ENCODE measurements at places on chromosomes 1 and 21.

DNA sequence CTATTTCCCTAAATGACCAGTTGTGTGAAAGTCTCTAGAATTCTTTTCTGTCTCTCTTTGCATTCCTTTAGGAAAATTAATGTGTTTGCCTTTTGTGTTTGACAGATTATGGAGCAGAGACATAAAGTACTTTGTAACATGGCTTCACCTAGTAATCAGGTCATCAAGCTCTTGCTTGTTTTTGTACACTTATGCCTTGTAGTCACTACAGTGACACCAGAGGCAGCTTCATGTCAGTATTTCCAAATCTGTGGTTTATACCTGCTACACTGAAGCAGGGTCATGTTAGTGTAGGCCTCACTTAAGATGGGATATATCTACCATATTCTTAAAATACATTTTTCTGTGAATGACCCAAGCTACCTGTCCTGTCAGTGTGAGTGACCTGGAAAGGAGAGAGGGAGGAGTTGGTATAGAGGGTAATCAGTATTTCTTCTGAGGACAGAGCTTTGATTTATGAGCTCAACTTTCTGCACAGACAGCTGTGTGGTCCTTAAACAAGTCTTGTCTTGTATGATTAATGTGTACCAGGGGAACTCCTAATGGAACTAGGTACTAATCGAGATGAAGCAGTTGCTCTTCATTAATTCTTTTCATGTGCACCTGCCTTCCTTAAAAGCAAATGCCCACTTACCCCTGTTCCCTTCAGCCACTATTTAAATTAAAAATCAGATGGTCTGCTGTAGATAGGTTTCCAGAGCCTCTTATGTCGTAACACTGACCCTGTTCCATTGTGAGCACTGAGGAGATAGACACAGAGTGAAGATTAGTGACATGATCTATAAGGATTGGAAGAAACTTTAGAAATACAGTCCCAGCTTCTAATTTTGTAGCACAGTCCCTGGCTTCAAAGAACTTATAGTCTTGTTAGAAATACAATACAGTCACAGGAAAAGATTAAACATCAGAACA lies 45.7 kb downstream of the MACO1 start:
- no peak for DNase-seq

GRCh38 chr1:68140536-68140935 lies 90.1 kb upstream of the DIRAS3 start:
- DNase-seq = no peak

- no peak for DNase-seq
Measured at GRCh38 chr1:55179177-55179835, 35.9 kb downstream of the USP24 start.

DNA sequence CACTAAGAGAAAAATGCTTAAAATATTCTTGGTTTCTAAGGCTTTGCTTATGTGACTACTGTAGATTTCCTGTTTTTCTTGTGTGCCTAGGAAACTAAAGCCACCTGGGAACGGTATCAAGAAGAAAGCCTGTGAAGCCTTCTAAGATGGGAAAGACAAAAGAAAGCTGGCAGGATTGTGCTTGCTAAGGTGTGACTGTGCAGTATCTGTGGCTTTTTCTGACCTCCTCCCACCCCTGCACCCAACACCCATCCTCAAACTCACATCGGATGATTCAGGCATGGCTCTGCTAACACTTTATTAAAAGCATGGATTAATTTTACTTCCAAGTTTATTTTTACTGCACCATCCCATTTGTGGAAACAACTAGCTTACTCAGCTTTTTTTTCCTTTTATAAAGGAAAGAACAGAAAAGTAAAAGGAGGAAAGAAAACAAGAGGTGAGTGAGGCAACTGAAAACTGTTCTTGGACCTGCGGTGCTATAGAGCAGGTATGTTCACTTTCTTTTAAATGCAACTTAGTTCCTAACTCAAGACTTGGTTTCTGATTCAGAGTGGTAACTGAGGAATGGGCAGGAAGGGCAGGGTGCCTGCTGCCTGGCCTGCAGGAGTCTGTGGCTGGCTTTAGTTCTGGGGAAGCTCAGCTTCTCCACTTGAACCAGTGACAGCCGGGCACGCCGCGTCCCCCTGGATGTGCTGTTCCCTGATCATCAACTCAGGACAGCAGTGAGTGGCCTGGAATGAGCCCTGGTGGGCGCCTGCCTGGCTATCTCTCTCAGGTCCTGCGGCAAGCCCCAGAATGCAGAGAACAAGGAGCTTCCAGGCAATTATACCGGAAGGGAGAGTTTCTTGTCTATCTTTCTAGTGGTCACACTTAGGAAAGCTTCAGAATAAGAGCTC lies at the start of gene GBP6:
Gene GBP6, plus strand, starts transcription at position 422 of the 899 bp plus-strand sequence. CDS start 4,493 bp downstream, outside the sequence.
- no peak for DNase-seq

DNA sequence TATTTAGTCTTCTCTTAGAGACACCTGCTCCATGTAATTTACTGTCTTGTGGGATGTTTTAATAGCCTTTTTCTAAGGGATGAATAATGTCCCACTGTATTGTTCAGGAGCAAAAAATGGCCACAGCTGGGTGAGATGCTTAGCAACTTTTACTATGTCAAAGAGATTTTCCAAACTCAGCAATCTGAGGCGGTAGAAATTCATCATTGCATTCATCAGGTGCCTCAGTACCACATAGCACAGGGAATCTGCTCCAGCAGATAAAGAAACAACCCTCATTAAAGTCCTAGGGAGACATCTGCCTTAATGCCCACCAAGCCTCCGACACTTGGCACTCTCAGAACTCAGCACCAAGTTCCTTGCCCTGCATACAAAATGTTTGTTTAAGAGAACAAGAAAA lies 266.9 kb downstream of the SIPA1L2 start:
- no peak for DNase-seq

Data from left renal pelvis (tissue), 4 donors.